Stimulated activated CD4-positive, alpha-beta T cell treated with anti-CD3 and anti-CD28 coated beads, Interleukin-4, amount 100 ng/mL, for 4 hours (primary cell): ENCODE measurements at places on chromosomes 2 and 18.

GRCh38 chr2:20578895-20579825 is 71.7 kb downstream of the HS1BP3 start:
- no peak for DNase-seq

GRCh38 chr18:59022167-59022945 is 117.3 kb upstream of the SEC11C start:
- DNase-seq = no peak

DNA sequence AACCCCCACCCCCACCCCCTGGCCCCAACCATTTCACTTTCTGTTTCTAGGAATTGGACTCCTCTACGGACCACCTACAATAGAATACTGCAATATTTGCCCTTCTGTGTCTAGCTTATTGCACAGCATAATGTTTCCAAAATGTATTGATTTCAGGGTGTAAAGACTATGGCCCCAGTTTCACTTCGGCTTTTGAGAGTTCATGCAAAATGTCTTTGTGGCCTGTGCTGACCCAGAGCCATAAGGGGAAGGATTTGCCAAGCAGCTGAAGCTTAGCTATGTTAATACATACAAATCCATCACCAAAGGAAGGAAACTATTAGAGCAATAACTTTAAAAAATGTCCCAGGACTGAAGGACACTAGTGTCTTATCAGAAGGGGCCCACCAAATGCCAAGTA is 11.2 kb upstream of the ATP9B start:
- no peak for DNase-seq

- no peak for DNase-seq
Measured at GRCh38 chr18:24595561-24596031, 135.2 kb downstream of the HRH4 start.

DNA sequence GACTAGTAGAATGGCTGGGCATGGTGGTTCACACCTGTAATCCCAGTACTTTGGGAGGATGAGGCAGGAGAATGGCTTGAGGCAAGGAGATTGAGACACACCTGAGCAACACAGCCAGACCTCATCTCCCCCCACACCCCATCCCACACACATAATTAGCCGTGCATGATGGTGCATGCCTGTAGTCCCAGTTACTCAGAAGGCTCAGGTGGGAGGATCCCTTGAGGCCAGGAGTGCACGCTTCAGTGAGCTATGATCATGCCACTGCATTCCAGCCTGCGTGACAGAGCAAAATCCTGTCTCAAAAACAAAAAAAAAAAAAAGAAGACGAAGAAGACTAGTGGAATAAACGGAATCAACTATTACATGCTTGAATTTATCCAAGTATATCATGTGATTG is 150.0 kb downstream of the STK39 start:
- DNase-seq = no peak

GRCh38 chr18:58867281-58867961 is 2.7 kb downstream of the ZNF532 start:
- DNase-seq = no peak

DNA sequence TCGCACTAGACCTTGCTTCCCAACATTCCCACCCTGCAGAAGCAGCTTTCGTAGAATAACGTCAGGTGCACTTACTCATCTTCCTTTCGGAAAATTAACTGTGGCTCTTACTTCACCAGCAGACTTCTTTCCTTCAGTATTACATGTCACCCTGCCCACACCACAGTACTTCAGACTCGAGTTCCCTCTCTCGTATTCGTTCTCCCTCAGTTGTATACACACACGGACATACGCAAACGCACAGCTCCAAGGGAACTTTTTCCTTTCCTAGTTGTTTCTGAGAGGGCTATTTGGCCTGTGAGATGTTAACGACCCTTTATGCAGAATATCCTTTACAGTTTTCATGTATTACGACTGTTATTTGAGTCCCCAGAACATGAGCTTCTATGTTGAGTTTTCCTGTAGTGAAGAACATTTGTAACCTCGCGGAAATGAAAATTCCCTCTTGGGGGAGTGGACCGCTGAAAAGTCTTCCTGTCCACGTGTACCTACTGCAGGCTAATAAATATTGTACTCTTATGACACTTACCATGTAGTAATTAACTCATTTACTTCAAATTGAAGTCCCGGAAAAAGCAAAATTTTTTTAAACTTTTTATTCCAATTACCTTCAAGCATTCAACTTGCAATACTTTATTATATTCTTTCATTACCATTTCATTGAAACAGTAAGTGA is 908 bp downstream of the ERLEC1 start:
- peak; percentile 10 for DNase-seq

GRCh38 chr2:220504938-220505503 is 877.6 kb downstream of the SLC4A3 start:
- DNase-seq = no peak

DNA sequence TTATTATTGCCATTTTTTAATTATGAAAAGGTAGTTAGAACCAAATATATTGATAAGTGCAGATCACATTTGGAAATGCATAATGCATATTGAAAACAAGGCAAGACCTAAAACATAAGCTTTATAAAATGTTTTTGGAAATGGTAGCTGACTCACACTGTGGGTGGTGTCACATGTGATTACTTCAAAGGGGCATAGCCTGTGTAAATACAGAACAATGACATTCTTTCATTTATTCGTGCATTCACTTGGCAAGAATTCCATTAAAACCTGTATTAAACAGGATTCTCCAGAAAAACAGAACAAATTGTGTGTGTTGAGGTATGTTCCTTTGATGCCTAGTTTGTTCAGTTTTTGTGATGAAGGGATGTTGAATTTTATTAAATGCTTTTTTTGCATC is 427.3 kb upstream of the ST6GAL2 start:
- no peak for DNase-seq

- DNase-seq = no peak
Measured at GRCh38 chr2:144430722-144431391, 89.1 kb downstream of the ZEB2 start.

DNA sequence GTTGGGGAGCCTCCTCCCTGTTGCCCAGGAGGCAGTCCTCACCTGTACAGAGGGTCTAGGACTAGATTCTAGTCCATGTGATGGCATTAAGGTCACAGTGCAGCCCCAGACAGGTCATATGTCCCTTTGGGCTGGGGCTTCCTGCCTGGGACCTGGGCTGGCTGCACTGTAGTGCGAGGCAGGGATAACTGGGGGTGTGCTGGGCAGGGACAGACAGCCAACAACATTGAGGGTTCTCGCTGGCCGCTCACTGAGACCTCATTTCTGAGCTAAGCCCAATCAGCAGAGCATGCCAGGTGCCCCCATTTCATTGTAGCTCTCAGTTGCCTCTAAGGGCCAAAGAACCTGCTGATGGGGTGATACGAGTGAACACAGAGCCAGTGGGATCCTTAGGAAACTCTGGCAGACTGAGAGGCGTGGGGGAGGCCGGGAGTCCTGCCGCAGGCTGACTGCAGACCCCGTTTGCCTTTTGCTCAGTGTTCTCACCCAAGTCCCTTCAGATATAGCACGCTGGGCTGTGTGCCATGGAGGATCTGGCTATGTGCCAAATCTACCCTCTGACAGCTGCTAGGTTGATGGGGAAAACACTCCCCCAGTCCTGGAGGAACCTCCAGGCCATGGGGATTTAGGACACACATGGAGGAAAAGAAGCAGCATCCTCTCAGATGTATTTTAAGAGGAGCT is 51.9 kb downstream of the DYSF start:
- no peak for DNase-seq

DNA sequence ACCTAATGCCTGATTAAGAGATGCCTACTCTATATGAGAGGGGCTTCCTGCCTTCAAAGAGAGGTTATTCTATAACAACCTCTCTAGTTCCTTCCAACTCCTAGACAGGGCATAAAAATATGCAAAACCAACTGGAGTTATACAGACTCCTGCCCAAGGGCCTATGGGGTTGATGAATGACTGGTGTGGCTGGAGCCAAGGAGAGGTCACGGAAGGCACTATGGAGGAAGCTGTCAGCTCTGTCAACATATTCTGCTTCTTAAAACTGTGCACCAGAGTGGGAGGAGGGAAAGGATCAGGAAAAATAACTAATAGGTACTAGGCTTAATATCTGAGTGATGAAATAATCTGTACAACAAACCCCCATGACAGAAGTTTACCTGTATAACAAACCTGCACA is 120.9 kb upstream of the CDC42EP3 start:
- no peak for DNase-seq

DNA sequence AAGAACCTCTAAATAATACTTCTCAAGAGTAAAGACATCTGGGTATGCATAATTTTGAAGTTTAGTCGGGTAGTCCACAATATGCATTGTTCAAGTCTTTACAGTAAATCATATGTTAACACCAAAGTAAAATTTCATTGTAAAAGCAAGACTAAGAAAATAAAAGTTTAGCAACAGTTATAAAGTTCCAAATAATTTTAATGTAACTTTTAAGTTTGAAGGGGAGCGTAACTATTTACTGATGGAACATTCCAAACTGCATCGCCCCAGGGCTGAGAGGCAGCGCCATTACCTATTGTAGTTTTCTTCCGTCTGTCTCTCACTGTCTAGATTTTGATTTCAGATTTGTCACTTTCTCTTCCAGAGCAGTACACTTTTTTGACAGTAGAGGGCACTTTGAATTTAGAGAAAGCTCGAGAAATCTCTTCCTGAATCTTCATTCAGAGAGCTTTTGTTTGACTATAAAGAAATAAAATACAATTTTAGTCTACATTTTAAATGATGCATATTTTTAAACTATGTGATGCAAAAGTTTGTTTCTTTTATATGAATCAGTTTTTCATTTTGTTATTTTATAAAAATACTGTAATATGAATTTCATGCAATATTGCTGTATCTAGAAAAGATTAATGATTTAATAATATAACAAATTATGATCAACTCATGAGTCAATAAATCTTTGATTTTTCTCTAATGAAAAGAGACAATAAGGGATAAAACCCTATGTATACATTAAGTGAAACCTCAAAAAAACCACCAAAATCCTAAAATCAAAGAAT is 389.8 kb downstream of the FIGN start:
- DNase-seq = no peak
